ENCODE measurements at places on chromosomes 5 and 9.

DNA sequence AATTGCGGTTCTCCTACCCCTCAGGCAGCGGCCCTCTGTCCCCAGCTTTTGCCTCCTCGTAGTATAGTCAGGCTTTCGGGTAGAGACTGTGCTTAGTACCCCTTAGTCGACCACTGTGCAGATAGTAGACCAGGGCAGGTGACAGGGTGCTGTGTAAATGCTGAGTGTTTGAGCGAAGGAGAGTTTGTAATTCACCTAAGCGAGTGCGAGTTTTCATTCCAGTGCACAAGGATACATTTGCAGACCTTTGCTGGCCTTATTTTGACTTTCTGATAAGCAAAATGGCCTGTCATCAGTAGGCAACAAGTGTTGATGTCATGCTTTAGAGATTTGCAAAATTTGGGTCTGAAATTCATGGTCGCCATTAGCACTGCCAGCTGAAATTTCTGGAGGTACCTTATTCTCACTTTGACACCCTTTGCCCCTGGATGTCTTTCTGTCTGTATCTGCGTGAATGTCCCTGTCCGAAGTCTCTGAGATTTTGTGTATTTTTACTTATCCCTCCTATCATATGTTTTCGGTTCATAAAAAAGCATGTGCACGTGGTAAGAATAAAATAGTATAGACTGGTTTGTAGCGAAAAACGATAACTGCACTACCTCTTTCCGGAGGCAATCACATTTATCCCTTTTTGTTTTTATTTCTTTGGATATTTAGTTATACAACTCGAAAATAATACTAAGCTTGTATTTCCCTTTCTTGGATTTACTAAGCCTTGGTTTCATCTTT lies 1.9 kb downstream of the LMNB1 start:
- no peak for DNase-seq

DNA sequence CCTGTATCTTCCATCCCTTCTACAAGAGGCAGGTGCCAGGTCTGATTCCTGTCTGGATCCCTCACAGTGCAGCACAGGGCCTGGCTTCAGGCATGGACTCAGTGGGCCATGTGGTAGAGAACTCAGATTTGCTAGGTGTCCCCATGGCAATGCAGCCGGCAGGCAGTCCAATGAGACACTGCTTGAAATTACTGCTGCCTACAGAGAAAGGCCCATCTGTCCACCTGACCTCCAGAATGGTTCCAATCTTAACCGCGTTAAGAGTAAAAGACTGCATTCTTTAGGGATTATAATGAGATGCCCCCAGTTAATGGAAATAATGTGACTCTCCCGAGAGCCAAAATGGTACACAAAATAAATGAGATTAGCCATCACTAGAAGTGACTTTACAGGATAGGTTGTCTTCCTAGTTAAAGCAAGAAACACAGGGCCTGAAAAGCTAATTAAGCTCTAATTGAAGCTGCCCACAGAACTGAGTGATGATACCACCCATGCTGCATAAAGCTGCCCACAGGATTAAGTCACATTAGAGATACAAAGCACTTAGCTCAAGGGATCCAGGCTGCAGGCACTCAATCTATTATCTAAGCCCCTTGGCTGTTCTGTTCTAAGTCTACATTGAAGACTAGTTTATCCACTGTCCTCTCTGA lies 11.4 kb downstream of the FAM193B start:
- no peak for DNase-seq

DNA sequence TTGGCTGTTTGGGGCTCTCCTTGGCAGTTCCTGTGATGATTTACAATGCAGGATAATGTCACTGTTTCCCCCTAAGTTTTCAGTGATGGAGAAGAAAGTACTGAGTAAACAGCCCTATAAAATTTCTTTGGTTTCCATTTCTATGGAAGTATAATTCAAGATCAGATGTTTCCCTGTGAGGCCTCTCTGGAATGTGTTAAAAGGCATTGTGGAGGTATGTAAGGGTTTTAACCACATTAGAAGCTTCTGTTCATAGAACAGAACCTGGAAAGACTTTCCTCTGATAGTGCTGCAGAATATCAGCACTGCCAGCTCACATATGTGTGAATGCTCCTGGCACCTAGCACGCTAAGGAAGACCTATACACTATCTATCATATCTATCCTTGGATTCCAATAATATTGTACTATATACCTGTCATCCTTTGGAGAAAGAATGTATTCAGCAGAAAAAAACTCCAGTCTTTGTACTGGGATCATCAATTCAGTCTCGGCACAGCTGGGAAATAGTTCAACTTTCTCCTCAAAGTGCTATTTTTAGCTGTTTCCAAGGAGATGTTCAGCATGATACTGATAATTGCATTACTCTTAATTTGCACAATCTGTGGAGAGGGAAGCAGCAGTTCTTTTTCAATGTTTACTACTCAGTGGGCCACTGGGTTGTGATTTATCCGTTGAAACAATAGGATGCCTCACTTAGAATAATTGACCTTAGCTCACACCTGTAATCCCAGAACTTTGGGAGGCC lies 21.9 kb downstream of the TTC1 start:
- DNase-seq: no peak

DNA sequence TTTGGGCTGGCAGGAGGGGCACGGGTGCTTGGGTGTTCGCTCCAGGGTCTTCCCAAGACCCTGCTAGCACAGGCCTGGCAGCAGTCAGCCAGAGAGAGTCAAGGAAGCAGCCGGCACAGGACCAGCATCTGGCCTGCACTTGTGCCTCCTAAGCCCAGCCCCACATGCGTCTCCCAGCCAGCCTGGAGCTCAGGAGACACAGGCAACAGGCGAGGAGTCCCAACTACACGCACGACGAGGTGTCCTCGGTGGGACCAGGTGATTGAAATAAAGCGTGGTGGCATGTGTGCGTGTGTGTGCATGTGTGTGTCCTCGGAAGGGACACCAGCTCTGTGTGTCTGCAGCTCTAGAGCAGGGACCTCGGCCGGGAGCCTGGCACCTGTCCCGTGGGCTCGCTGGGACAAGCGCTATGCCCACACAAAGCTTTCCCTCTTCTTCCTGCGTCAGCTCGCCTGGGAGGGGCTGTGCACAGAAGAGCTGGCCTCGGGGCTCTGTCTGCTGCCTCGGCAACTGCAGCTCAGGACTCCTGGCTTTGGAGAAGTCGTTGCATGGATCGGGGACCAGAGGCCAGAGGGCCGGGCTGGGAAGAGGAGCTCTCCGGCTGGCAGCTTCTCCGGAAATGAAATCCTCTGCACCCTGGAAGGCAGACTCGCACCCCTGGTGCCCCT lies 14.7 kb upstream of the SLC9A3 start:
- no peak for DNase-seq

GRCh38 chr9:133375724-133376654 lies at the start of the genes STKLD1 and SURF4:
TSS of gene STKLD1 (plus strand) at chr9:133376366. CDS start at chr9:133376474, 108 bp downstream.
TSS of gene SURF4 (minus strand) at chr9:133376060. CDS start at chr9:133375969, 91 bp downstream.
- peak; percentile 95 for DNase-seq

- DNase-seq: no peak
Observed at GRCh38 chr9:118281772-118282171, 577.6 kb downstream of the TLR4 start.

GRCh38 chr5:136058039-136058971 lies 29.5 kb downstream of the TGFBI start:
- DNase-seq: no peak

- no peak for DNase-seq
Observed at GRCh38 chr9:83405759-83406158, 132.4 kb downstream of the FRMD3 start.

GRCh38 chr5:32020271-32020670 lies 153.8 kb downstream of the GOLPH3 start:
- DNase-seq: no peak

- no peak for DNase-seq
Observed at GRCh38 chr9:79164406-79164805, 407.4 kb upstream of the TLE4 start.

GRCh38 chr5:36640949-36641348 lies 34.5 kb downstream of the SLC1A3 start:
- DNase-seq: no peak

DNA sequence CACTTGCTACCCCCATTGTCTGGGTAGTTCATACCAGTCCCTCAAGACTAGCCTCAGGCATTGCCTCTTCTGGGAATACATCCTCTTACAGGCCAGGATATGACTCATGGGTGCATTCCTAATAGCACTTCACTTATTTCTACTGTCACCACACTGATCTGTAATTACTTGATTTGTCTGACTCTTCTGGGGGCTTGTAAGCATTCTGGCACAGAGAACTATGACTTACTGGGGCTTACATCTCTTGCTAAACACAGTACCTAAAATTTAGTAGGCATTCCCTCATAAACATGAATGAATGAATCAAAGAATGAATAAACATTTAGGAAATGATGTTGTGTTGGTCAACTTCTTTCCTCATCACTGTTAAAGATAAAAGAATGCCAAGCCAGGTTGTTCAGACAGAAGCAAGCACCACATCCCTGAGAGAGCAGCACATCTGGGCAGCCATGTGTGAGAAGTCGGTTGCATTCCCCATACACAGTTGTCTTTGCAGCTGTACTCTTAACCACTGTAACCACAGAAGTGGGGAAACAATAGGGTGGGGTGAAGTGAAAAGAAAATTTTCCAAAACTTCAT lies 27.6 kb downstream of the IL7R start:
- DNase-seq: no peak

GRCh38 chr9:24096756-24097155 lies 270.7 kb upstream of the ELAVL2 start:
- DNase-seq: no peak

DNA sequence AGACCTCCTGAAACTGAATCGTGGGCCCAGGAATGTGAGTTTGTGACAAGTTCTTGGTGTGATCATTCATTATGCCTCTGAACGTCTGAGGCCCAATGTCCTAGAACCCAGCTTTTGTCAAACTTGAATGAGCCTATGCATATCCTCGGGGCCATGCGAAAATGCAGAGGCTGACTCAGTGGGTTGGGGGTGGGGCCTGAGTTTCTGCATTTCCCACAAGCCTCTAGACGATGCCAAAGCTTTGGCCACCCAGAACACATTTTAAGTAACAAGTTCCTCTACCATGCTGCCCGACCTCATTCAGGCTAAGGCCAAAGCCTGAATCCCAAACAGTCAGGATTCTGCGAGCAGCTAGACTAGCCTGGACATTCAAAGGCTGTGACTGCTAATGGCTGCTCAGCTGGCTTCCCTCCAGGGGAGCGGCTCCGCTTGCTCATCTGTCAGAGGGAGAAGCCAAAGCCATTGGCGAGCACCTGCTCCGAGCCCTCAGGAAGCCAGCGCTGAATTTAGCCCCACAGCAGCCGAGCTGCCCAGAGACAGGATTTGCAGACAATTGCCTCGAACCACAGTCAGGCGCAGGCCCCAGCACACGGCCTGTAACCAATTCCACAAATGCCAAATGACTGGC lies 177.5 kb downstream of the ZDHHC21 start:
- DNase-seq: no peak

DNA sequence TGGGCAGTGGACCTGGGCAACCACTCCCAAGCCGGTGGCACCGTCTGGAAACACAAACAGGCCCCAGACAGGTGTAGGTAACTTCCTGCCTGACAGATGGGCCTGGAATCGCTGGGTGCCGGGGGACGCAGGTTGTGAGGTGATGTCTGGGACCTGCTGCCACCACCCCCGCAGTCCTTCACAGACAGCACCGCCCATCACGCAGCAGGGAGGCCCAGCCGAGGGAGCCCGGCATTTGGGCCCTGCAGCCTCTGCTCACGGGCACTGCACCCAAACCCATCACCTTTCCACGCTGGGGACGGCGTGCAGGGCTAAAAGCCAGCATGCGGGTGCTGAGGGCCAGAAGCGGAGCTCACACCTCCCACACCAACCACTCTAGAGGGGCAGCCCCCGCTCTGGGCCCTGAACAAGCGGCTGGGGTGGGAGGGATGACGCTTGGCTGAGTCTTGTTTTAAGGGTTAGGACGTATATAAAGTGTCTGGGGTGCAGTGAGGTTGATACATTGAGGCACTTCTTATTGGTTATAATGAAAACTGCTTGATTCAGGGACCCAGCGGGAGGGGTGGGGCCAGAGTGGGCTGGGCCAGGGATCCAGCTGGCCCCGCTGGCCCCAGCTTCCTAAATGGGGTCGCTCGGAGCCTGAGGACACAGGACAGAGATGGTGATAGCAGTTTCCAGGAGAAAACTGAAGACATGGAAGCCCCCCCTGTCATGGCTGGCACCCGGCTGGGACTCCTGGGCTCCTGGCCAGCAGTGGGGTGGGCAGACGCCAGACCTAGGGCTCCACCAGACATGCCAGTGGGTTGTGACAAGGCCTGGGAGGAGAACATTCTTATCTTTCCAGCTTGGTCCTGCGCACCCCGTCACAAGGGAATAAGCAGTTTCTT lies 11.3 kb downstream of the MYMK start:
- no peak for DNase-seq

DNA sequence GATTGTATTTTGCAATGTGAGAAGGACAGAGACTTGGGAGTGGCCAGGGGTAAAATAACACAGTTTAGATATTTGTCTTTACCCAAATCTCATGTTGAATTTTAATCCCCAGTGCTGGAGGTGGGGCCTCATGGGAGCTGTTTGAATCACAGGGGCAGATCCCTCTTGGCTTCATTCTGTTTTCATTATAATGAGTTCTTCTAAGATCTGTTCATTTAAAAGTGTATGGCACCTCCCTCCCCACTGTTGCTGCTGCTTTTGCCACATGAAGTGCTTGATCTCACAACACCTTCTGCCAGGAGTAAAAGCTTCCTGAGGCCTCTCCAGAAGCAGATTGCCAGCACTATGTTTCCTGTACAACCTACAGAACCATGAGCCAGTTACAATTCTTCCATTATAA lies 28.1 kb downstream of the COX7C start:
- DNase-seq: no peak

DNA sequence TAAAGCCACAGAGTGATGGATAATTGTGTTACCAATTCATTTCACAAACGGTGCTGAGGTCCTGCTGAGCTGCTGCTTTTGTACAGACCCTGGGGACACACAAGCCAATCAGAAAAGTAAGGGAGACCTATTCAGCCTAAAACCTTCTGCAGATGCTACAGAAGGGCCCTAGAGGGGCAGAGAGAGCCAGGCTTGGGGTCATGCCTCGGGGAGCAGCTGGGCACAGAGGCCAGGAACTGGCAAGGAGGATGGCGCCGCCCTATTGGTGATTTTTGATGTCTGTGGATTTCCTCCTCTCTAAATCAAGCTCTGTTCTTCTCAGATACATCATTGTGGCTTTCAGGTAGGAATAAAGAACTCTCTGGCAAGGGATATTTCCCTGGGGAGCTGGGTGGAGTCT lies 181.9 kb downstream of the ZNF462 start:
- DNase-seq: no peak

DNA sequence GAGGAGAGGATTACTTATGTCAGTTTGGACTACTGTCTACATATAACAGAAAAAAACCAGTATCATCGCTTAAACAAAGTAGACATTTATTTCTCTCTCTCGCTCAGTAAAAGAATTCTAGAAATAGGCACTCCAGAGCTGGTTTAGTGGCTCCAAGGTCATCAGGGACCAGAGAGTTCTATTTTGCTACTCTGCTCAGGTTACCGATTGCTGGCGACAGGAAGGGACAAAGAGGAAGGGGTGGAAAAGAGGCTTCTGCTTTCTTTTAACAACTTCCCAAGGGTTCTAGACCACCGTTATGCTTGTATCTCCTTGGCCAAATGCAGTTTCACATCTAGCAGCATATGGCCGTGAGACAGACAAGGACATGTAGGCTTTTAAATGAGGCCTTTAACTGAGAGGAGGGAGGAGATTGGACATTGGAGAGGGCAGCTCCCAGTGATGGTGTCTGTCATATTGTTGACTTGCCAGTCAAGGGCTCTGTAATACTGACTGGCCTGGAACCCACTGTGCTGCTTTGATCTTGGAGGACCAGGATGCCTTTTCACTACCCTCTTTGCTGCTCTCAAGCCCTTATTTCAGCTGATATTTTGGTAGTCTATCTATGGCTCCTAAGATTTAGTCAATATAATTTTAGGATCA lies 15.6 kb upstream of the DCP2 start:
- no peak for DNase-seq
